Sigmoid colon (tissue), 7 donors: ENCODE measurements at places on chromosomes 6 and 20. TPM values are rescaled to one million over a fixed set of nuclear protein-coding genes. Genes with fewer than 3 reads are reported as not detected.

DNA sequence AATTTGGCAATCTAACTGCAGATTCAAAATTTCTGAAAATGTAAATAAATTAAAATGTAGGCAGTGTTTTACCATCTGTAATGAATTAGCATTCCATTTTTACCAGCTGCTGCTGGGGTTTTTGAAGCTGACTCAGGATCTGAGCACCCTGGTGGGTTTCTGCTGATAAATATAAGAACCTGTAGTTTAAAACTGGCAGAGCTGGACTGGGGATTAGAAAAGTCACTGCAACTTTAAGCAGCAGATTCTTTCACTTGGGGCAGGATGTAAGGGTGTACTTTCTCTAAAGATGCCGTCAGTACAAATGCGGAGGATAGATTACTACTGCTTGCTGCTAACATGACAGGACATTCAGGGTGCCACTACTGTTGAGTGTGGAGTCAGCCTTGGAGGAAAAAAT is 341.8 kb downstream of the CDKAL1 start:
- no peak for DNase-seq

DNA sequence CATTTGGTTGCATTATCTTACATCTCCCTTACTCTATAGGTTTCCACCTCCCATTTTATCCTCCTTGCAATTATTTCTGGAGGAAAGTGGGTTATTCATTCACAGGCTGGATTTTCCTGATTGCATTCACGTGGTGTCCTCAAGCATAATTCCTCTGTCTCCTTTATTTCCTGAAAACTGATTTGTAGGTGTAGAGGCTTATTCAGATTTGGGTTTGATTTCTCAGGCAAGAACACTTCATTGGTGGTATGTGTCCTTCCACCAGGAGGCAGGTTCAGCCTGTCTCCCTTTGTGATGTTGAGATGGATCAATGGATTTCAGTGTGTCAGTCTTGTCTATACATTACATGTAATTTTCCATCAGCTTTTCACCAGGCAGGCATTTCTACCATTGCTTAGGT is 17.3 kb downstream of the DNPH1 start:
- DNase-seq = no peak

- no peak for DNase-seq
These were observed 34.2 kb upstream of the MDGA1 start for GRCh38 chr6:37731888-37732287.

DNA sequence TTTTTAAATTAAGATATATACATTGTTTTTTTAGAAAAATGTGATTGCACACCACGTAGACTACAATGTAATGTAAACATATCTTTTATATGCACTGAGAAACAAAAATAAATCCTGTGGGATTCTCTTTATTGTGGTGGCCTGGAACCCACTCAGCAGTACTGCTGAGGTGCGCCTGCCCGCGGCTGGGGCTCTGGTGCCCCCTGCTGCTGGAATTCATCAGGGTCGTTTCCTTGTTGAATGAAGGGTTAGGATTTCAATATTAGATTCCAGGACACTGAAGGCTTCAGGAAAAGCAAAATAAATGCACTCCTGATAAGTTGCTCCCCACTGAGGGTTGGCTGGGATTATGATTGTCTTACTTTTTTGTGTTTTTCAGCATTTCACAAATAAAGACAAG is 175.8 kb upstream of the GGTLC1 start:
- DNase-seq = no peak

- DNase-seq = peak; percentile 17
These were observed 34.7 kb downstream of the KIAA1755 start for GRCh38 chr20:38225900-38226263.

- DNase-seq = no peak
These were observed 5.6 kb upstream of the CHD6 start for GRCh38 chr20:41623625-41624375.

GRCh38 chr6:5942591-5942990 is 64.1 kb downstream of the NRN1 start:
- DNase-seq = no peak

DNA sequence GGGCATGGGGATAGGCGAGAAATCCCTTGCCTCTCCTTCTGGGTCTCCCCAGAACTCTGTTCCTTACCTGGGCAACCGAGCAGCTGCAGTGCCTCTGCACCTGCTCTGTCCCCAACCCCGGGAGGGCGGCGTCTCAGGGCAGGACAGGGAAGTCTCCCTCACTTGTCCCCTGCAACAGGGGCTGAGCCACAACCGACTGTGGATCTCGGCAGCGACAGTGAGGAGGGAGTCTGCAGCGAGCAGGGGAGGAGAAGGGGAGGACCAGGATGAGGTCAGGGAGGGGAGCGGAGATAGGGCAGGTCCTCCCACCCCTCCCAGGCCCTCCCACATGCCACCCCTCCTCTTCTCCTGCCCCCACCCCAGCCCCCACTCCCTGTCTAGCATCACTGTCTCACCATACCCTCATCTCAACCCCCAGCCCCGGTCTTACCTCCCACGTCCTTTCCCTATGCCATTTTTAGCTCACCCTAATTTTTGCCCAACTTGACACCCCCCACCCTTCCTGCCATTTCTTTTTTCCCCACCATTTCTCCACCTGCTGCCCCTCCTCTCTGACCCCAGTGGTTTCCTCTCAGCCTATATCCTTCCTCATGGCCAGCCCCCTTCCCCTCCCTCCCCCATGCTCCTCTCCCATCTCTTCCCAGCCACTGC is at the start of gene TNXB:
TNXB (minus strand) TSS at position 225 of the 651 bp plus-strand sequence. CDS start 11,140 bp downstream, outside the sequence.
- DNase-seq = no peak

- no peak for DNase-seq
These were observed 22.5 kb upstream of the HFE start for GRCh38 chr6:26064619-26065257.

DNA sequence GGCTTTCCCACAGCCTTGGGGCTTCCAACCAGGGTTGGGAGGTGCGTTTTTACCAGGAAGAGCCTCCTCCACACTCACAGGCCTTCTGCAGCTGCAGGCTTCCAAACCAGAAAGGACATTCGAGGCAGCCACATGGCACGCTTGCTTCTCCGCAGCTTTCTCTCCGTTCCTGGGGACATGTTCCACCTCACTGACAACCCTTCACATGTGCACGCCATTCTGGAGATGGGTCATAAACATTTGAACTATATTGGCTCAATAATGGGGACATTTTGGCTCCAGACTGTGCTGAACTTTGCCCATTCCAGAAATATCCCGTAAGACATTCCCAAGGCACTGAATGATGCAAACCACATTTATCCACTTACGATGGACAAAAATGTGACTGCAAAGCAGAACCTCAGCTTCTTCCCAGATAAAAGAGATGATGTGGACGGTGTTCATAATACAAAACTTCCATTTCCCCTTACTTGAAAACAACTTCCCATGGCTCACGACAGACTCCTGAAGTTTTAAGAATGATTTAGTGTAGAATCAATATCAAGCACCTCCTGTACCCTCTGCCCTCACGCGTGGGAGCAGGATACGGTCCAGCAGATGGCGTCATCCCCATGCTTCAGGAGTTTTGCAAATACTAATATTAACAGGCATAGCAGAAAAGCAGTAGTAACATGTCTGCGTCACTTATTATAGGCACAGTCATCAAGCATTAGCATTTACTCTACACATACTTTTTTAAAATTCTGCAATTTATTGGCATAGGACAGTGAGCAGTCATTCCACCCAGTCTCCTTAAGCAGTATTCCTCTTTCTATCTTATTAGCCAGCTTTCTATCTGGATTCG is 25.4 kb upstream of the FOXF2 start:
- peak; percentile 72 for DNase-seq

DNA sequence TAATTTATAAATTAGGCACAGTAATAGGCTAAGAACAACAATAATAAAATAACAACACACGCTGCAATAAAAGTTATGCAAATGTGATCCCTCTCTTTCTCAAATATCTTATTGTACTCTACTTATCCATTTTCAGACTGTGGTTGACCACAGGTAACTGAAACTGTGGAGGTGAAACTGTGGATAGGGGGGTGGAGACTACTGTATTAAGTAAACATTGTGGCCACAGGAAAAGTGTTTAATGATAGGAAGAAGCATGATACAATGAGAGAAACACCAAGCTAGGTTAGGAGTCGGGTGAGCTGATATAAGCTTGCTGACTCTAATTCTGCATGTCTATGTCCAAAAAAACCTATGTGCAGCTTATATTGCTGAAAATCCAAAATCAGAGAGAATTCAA is 23.0 kb downstream of the NHLRC1 start:
- no peak for DNase-seq

DNA sequence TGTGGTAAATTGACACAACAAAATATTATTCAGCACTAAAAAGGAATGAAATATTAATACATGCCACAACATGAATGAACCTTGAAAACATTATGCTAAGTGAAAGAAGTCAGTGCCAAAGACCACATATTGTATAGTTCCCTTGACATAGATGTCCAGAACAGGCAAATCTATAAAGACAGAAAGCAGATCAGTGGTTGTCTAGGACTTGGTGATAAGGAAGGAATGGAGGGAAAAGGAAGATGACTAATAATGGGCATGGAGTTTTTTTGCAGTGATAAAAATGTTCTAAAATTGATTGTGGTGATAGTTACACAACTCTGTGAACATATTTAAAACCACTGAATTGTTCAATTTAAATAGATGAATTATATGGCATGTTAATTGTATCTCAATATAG is 32.5 kb downstream of the TBX18 start:
- no peak for DNase-seq

GRCh38 chr6:79077715-79078074 is 359 bp downstream of the PHIP start:
- DNase-seq = peak; percentile 75

DNA sequence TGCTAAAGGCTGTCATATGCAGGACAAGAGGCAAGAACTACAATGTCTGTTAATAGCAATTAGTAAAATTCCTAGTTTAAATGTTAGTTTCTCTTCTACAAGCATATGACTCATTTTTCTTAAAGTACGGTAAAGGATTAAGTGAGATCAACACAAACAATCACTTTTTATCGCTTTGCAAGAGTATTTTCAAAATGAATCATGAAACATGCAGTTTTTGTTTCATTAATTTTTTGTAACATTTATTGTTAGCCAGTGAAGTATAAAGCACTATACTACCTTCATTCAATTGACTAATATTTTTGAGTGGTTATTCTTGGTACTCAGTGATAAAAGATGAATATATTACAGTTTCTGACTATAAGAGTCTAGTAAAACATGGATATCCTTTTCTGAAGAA is 138.6 kb downstream of the AHI1 start:
- DNase-seq = no peak

DNA sequence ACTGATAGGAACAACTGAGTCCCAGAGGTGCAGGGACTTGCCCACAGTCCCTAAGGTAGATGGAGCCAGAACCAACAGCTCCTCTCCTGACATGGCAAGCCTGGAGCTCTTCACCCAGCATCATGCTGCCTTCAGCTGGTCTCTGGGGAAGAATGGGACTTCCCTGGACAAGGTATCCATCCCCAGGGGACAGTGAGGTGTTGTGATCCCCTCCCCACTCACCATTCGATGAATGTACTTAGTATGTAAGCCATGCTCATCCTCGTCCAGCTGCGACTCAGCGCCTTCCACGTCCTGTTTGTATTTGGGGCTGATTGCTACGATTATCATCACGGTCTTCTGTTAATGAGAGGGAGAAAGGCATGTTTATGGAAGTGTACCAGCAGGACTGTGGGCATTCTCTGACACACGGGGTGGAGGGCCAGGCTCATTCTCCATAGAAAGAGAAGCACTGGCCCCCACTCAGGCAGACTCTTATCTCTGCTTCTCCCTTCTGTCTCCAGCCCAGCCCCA is 39.4 kb downstream of the TRAF3IP2 start:
- DNase-seq = no peak

DNA sequence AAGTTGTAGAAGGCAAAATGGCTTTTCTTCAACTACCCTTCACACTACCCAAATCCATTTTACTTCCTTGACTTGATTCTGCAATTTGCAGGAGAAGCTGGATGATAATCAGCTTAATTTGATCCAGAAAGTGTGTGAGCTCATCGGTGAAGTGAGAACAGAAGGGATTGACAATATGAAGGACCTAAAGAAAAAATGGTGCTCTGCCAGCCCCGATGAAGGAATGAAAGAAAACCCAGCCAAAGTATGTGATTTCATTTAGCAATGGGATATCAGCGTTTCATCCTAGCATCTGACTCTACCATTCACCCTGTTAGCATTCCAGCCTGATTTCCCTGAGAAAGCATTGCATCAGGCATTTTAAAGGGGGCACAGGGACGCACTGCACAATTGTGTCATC is 41.5 kb downstream of the CD164 start:
- DNase-seq = no peak

DNA sequence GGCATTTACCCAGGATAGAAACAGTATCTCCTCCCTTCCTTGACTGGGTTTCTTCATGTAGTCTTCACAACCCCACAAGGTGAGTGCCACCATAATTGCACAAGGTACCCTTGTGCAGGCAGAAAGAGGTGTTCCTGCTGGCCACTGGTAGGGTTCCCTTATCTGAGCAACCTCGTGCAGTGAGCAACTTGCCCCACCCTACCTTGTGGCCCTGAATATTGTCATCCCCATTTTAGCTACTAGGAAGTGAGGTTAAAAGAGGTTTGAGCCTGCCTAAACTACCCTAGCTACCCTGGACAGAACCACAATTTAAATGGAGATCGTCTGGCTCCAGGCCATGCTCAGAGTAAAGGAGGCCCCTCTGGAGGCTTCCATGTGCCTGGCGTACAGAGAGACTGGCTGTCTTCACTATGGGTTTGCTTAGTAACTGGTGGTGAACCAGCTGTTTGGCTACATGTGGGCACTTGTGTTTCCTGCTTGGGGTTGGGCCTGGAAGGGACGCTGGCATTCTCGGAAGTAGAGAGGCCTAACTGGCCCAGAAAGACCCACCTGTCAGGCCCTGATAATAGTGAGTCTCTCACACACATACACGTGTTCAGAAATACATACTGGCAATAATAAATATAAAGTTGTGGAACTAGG is 148.8 kb downstream of the LRFN2 start:
- DNase-seq = no peak

DNA sequence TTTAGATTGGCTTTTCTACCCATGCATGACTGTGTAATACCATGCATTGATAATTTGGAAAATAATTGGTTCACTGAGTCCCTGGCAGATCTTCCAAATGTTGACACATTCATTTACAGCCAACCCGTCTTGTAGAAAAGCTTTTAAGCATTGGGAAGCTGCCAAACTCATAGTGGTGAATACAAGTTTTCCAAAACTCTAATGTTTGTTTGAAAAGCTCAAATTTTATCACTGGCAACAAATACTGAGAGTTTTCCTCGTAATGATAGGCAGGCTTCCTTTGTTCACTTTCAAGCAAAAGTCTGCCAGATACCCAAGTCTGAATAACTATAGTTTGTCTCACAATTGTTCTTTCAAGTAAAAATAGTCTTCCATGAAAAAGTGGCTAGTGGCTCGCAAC is 143.0 kb downstream of the FIG4 start:
- DNase-seq = no peak

HSPA1L gene
- 0.23 TPM for polyA plus RNA-seq

PAX1 gene
- polyA plus RNA-seq = not detected

TSBP1 gene
- polyA plus RNA-seq = not detected

TULP1 gene
- polyA plus RNA-seq = not detected

SIRPD gene
- 0.90 TPM for polyA plus RNA-seq

ENTPD6 gene
- polyA plus RNA-seq = 33.0 TPM

POU5F1 gene
- polyA plus RNA-seq = not detected

RNGTT gene
- polyA plus RNA-seq = 3.0 TPM

TP53TG5 gene
- polyA plus RNA-seq = not detected

SLC35D3 gene
- 0.28 TPM for polyA plus RNA-seq

NDUFAF5 gene
- 26.4 TPM for polyA plus RNA-seq

CST11 gene
- polyA plus RNA-seq = not detected

RAD21L1 gene
- polyA plus RNA-seq = not detected
